ENCODE measurements at places on chromosomes 12 and 14. TPM values are rescaled to one million over a fixed set of nuclear protein-coding genes. Genes with fewer than 3 reads are reported as not detected.

RNU4-1 gene
- 934 TPM for total RNA-seq

DNA sequence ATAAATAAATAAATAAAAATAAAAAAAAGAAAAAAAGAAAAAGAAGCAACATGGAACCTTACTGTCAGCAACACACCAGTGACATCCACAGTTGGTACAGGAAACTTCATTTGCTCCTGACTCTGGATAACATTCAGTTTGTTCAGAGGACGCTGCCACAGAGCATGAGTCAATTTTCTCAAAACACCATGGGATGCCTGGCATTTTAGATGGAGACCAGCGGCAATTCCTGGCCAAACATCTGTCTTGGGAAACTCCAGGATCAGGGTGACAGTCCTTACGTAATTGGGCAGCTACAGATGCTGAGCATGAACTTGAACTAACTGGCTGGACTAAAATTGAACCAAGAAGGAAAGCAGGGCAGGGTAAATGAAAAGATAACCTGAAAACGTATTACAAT is 166.2 kb upstream of the CPNE8 start:
- no peak for DNase-seq

- no peak for DNase-seq
Observed at GRCh38 chr14:54816450-54816849, 86.2 kb downstream of the GCH1 start.

- no peak for DNase-seq
Observed at GRCh38 chr12:49567302-49567610, 686 bp downstream of the MCRS1 start.

- DNase-seq = no peak
Observed at GRCh38 chr14:67917006-67917405, 97.4 kb downstream of the RAD51B start.

FSCB gene
- not detected for total RNA-seq

DNA sequence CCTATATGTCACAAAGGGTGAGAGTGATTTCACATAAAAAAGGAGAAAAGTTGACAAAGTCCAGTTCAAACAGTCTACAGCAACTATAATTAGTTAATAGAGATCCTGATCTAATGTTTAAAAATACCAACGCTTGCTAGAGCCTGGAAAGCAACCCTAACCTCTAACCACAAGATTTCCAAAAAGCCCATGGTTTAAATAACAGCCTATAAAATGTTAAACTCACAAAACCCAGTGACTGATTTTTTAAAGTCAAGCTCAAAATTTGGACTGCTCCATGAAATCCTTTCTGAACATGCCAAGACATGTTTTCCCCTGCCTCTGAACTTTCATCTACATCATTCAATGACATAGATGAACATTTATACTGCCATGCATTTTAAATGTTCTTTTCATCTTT is 81.6 kb downstream of the PLEKHG7 start:
- DNase-seq = no peak

DNA sequence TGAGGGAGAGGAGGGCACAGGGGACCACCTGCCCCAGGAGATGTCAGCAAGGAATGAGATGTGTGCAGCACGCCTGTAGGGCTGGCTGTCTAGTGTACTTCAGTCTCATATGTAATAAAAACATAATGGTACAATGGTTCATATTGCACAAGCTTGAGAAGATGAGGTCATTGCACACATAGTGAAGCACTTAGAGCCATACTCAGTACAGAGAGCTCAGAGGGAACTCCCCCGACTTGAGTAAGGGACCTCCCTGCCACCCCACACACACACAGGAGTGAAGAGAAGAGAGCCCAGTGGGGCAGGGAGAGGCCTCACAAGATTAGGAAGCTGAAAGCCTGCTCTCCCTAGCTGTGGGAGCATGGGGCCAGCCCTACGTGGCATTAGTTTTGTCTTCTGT is 61.5 kb downstream of the SLC6A12 start:
- no peak for DNase-seq

DCD gene
- not detected for total RNA-seq

- no peak for DNase-seq
Observed at GRCh38 chr14:70047598-70048312, 141.0 kb downstream of the SLC8A3 start.

DNA sequence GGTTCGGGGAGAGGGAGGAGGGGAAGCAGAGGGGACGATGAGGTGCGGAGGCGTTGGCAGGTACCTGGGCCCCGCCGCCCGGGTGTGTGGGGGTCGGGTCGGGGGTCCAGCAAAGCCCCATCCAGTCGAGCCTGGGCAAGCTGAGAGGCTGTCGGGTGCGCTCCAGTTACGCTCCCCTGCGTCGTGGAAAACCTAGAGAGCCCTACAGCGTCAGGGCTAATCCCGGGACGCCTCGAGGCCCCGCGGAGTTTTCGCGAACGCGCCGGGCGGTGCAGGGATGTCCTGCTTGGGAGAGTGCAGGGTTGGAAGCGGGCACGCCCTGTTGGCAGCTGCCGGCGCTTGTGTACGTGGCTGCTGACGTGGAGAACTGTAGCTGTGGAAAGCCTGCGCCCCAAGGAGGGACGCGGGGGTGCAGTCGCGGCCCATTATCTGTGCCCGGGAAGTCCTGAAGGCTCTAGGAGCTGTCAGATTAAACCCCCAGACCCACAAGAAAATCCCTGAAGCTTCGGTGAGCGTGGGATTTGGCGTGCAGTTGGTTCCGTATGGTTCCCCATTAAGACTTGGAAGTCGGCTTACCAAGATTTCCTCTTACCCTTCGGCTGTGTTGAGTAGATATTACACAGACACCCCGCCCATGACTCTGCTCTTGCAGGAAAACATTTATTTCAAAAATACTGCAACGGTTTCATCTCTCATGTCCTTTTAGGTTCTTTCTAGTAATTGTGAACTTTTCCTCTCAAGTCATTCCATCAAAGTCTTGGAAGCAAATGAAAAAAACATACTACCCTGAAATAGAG is 11.3 kb upstream of the SLC38A2 start:
- DNase-seq = peak; percentile 81

DNA sequence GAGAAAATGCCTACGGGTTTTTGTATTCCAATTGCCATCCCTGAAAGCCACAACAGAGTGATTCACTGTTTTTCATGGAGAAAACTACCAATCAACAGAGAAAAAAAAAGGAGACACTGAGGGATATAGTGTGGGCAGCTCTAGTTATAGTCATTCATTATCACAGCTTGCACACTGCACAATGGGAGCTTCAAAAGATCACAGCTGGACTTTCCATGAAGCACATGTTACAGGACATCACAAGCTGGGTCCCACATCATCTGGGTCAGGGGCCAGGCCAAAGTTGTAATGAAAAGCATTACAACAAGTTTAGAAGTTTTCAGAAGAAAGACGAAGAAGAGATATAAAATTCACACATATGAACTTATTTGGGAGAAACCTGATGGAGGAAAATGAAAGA is 41.5 kb downstream of the RERG start:
- DNase-seq = no peak

- DNase-seq = no peak
Observed at GRCh38 chr12:2273288-2273687, 220.5 kb downstream of the CACNA1C start.

TTC9 gene
- total RNA-seq = 25.2 TPM

GRCh38 chr12:7499636-7500035 is 3.9 kb downstream of the CD163 start:
- no peak for DNase-seq

GRCh38 chr14:52873694-52874093 is 77.2 kb downstream of the FERMT2 start:
- DNase-seq = no peak

CD163L1 gene
- total RNA-seq = 2.9 TPM

STRN3 gene
- total RNA-seq = 23.3 TPM

- DNase-seq = no peak
Observed at GRCh38 chr12:88960213-88960878, 380.1 kb upstream of the KITLG start.

GPR68 gene
- 0.60 TPM for total RNA-seq

IL23A gene
- 32.4 TPM for total RNA-seq

SLCO1B1 gene
- total RNA-seq = not detected

DNA sequence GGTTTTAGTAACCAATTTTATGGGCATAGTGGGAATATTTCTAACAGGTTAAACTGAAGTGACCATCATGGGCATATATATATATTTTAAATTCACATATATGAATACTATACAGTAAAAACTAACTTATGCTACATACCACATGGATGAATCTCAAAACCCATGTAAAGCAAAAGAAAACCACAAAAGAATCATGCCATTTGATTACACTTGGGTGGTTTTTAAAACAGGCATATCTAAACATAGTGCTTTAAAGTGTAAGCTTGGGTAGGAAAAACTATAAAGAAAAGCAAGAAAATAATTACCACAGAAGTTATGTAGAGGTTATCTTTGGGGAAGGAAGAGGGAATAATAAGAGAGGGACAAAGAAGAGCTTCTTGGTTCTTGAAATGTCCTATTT is 326.1 kb downstream of the NAV3 start:
- DNase-seq = no peak

GRCh38 chr12:14262771-14263511 is 102.5 kb upstream of the ATF7IP start:
- no peak for DNase-seq

C12orf54 gene
- not detected for total RNA-seq

DNA sequence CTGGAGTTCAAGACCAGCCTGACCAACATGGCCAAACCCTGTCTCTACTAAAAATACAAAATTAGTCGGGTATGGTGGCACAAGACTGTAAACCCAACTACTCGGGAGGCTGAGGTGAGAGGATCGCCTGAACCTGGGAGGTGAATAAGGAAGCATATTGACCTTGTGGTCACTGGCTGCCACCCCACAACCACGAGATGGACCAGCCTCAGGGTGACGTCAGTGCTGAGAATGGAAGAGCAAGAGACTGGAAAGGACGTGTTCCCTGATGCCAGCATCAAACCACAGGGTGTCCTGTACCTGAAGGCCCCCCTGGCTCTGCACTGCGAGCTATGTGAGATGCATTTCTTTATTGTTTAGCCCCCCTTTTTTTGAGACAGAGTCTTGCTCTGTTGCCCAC is 45.9 kb upstream of the BDKRB2 start:
- DNase-seq = no peak

DNA sequence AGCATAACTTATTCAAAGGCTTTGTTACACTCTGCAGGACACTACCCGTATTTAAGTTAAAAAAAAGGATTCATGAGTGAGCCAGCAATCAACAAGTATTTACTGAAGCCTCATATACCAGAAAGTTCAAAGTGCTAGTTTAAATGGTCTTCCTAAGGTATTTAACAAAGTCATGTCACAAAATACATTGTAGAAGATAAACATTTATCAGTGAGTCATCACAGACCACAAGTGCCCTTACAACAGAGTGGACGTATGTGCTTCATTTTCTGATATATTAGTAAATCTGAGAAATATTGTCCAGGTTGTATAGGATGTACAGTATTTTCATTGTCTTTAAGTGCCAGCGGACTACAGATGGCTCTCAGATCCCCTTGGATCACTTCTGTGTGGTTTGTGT is 24.2 kb downstream of the FLRT2 start:
- DNase-seq = no peak

- DNase-seq = no peak
Observed at GRCh38 chr12:109729371-109729781, 15.8 kb downstream of the FAM222A start.

GRCh38 chr14:28361486-28361885 is 405.1 kb upstream of the FOXG1 start:
- no peak for DNase-seq

- DNase-seq = no peak
Observed at GRCh38 chr14:85528080-85528896, 1.7 kb upstream of the FLRT2 start.

GRCh38 chr12:74538491-74539258 is 1.0 kb downstream of the ATXN7L3B start:
- peak; percentile 39 for DNase-seq

RNASE7 gene
- total RNA-seq = not detected

CCDC177 gene
- not detected for total RNA-seq

GRCh38 chr14:30242744-30243143 is 315.1 kb upstream of the PRKD1 start:
- DNase-seq = no peak

DNA sequence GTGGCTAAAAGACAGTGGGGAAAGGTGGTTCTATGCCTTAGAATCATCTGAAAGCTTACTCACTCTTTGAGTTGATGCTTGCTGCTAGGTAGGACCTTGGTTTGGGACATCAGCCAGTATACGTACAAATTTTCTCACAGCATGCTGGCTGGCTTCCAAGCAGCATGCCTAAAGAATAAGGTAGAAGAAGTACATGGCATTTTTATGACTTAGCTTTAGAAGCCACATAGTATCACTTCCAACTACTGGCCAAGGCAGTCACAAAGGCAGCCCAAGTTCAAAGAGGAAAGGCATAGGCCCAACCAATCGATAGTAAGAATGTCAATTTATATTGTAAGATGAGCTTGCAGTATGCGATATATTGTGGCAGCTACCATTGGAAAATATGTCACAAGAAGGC is 284.2 kb upstream of the CAND1 start:
- no peak for DNase-seq

HPD gene
- not detected for total RNA-seq

DNA sequence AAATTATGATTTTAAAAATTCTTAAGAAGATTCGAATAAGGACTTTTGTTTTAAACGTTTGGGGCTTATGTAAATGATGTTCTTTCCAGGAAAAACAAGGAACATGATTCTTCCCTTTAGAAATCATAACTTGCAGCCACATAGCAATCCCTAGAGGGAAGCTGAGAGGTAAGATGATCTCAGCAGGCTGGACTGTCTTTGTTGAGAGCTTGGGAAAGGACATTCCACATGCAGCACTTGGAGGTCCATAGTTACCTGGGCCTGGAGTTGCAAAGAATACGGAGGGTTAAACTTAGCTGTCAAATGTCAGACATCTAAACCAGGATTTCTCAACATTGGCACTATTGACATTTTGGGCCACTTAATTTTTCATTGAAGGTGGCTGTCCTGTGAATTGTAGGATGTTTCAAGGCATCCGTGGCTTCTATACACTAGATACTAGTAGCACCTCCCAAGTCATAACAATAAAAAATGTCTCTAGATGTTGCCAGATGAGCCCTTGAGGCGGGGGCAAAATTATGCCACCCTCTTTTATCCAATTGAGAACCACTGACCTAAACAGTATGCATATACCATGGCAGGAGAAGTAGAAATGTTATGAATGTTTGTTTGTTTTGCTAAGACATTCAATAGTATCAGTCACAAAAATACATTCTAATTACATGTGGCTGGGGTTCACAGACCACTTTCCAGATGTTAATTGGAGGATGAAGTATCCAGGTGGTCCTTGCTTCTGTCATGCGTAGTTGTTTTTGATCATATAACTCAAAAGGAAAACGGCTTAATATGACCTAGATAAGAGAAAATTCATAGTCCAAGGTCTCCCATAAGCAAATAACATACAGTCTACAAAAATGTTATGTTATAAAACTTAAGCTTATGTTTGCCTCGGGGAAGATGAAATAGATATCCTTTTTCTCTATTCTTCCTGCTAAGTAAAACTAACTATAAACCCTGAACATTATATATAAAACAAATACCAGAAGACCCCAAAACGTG is 30.5 kb downstream of the TTC6 start:
- DNase-seq = no peak

- DNase-seq = no peak
Observed at GRCh38 chr12:108295641-108296040, 43.5 kb downstream of the CMKLR1 start.

GRCh38 chr14:91750634-91751198 is 18.8 kb upstream of the CATSPERB start:
- no peak for DNase-seq

- DNase-seq = no peak
Observed at GRCh38 chr14:23020143-23021128, 10.5 kb upstream of the C14orf93 start.

GNB3 gene
- 3.8 TPM for total RNA-seq
